Motor neuron (in vitro differentiated cells): ENCODE measurements at places on chromosomes 16 and 17. TPM values are rescaled to one million over a fixed set of nuclear protein-coding genes. Genes with fewer than 3 reads are reported as not detected.

- ATAC-seq: no peak
These were observed 15.1 kb downstream of the NOD2 start for GRCh38 chr16:50708373-50709060.

GRCh38 chr17:42517516-42517915, 18.5 kb upstream of the NAGLU start:
- ATAC-seq: no peak

DNA sequence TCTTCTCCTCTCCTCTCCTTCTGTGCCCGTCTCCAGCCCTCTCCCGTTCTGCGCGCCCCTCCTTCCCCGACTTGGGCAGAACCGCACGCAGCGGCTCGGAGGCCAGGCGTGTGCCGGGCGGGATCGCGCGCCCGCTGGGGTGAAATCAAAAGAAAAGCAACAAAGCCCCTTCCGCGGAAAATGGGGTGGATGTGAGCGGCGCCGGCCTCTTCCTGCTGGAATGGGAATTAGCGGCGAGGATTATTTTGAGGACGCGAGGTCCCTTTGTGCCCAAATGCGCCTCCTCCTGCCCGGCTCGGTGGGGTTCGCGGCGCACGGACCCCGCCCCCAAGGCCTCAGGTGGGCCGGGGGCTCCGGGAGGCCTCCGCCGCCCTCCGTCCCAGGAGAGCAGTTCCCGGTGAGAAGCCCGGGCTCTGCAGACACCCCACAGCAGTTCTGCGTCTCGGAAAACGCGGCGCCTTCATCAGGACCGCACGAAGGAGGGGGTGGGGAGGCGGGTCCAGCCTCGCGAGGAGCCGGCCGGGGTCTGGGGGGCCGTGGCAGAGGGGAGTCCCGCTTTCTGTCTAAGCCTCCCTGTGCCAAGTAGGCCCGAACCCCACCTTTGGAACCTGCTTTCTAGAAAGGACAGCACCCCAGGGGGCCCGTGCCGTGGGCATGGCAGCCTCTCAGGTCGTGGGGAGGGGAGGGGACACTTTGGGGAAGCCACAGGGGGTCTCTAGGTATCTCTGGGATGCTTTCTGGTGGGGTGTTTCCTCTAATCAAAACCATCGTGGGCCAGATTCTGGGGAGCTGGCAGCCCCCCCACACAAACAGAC, 91.0 kb upstream of the CBX4 start:
- ATAC-seq: no peak

DNA sequence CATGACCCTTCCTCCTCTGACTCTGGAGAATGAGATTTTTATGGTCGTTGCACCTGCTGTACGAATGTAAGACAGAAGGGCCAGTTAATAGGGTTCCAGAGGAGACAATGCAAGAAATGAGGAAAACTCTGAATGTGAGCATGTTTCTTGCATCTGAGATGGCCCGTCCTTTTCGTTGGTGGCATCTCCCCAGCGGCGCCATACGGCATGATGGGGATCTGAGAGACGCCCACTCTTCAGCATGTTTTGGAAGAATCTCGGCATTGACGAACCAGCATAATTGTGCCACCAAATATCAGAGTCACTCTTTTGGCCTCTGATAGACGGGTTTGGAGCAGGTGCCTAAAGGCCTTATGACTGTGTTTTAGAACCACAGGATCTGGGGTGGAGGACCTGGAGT, 126.5 kb upstream of the RCVRN start:
- no peak for ATAC-seq

DNA sequence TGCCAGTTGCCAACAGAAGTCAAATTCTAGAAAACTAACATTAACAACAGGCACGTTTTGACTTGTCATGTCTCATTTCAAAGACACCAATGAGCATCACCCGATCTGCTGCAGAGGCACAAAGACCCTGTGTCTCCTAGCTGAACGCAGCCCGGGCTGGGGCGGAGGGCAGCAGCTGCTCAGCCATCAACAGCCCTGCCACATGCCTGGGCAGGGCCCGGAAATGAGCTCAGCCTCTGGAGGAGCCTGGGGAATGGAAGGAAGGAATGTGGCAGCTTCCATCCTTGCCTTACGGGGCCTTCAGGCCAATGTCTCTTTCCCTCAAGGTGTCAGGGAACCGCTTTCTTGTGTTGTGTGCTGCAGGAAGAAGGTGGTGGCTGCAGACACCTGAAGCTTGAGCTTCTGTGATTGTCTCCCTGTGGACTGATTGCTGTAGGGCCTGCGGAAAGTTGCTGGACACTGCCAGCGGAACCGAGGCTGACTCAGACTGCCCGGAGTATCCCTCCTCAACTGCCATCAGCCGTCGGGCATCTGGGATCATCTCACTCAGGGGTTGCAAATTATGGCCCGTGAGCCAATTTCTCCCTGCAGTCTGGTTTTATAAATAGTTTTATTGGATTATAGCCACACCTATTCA, 7.3 kb downstream of the CDH13 start:
- ATAC-seq: peak; percentile 57

- no peak for ATAC-seq
These were observed 15.4 kb downstream of the FBXO31 start for GRCh38 chr16:87368029-87368770.

HOXB4 gene
- total RNA-seq: 14.9 and 15.4 TPM in 2 replicates

CES4A gene
- 7.7 and 8.9 TPM in 2 replicates for total RNA-seq
